CMK (cell line): ENCODE measurements at places on chromosomes 11 and 22.

DNA sequence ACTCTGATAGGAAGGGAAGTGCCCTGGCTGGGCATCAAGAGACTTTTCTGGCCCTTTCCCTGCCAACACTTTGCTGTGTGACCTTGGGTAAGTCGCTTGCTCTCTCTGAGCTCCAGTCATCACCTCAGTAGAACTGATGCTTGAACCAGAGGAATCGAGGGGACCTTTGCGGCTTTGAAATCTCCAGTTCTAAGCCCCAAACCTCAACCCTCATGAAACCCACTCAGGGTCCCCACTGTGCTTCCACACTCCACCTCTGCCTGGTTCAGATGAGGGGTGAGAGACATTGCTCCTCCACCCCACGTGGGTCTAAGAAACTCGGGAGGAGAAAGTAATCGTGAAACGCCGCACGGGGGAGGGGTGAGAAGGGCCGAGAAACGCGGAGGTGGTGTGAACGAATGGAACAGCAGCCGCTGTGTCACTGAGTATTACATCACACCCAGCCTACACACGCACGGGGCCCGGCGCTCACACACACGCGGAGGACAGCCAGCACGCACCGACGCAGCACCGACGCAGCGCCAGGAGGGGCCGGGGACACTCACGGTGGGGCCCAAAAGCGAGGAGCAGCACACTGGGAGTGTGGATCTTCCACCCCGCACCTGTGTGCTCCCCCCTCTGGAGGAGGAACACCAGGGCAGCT lies 4.3 kb downstream of the RTN4RL2 start:
- no peak for DNase-seq

GRCh38 chr11:57192316-57192715 lies 10.6 kb downstream of the LRRC55 start:
- DNase-seq, result no peak

DNA sequence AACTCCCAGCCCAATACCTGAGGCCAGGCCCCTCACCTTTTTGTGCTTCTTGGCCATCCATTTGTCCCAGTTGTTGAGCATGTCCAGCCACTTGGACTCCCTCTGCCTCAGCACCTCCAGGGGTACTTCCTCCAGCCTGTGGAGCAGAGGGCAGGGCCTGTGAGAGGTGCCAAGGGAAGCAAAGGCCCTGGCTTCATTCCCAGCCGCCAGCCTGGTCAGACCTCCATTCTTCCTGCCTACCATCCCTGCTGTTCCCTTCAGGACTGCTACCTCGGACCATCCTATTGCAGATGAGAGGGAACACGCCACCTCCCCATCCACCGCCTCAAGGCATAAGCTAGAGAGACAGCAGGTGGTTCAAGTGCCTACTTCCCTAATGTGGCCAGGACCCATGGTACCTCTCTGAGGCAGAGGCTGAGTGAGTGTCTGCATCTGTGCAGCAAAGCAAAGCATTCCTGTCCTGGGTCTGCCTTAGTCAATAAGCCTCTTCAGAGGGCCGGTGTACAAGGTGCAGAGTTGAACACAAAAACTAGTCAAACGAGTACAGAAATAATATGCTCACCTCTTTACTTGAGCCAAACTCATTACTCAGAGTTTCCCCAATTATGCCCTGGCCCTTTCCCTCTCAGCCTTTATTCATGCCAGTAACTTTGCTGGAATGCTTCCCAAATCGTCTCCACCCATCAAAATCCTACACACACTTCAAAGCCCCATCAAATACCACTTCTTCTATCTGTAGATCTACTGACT lies 15.4 kb upstream of the CASTOR1 start:
- no peak for DNase-seq

- DNase-seq, result no peak
Observed at GRCh38 chr11:125916683-125917347, 12.5 kb downstream of the DDX25 start.

GRCh38 chr11:61972112-61972671 lies 4.8 kb upstream of the FTH1 start:
- no peak for DNase-seq

- DNase-seq, result no peak
Observed at GRCh38 chr11:123564221-123564620, 90.2 kb downstream of the SCN3B start.

DNA sequence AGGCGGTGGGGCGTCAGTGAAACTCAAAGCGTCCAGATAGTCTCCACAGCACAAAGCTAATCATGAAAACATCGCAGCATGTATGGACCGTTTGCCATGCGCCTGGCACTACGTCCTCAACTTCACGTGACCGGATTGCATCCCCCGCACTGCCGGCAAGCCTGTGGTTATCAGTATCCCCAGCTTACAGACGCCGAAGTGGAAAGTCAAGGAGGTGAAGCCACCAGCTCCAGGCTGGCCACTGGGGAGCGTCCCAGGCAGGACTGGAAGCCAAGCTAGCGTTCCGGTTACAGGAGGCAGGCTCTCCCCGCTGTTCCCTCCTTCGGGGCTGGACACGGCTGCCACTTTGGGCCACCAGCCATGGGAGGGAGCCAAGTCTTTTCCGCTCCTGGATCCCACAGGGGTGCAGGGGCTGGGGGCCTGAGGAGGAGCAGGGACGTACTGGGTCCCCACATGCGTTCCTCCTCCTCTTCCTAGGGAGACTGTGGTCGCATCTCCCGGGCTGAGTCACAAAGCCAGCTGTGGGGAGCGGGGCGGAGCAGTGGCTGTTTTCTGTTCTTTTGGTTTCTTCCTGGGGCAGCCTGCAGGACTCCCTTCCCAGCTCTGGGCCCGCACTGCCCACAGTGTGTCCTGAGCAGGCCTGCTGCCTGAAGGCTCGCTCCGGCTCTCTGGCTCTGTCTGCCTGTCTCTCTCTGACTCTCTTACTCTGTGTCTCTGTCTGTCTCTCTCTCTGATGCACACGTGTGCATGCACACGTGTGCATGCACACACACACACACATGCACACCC lies 4.3 kb upstream of the OSBPL5 start:
- DNase-seq, result peak; percentile 61

DNA sequence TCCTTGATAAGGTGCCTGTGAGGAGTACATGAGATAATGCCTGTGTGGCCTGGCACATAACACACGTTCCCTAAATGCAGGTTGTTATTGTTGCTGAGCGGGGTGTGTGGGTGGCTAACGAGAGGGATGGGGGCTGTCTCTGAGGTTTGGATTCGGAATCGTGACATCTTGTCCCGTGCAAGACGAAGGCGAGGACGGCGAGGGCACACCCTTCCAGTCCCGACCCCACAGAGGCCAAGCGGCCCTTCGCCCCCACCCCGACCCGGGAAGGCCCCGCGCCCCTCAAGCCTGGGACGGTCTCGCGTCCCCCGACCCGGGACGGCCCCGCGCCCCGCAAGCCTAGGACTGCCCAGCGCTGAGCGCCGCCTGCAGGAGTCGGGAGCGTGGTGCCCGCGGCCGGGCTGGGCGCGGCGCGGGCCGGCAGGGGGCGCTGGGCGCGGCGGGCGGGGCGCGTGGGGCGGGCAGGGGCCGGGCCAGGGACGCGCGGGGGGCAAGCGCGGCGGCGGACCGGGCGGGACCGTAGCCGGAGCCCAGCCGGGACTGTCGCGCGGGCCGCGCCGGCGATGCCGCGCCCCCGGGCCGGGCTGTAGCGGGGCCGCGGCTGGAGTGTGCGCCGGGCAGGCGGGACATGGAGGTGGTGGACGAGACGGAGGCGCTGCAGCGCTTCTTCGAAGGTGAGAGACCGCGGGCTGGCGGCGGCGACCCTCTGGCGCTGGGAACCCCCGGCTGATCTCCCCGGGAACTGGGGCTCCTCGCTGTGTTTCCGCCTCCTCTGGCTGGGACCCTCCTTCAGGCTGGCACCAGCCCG lies at the start of gene MYRF:
Gene MYRF (plus strand): TSS at position 520 of the 808 bp plus-strand sequence. CDS start 109 bp downstream, at position 629.
- DNase-seq, result no peak

- DNase-seq, result no peak
Observed at GRCh38 chr11:65112546-65113360, 1.1 kb downstream of the TM7SF2 start.

DNA sequence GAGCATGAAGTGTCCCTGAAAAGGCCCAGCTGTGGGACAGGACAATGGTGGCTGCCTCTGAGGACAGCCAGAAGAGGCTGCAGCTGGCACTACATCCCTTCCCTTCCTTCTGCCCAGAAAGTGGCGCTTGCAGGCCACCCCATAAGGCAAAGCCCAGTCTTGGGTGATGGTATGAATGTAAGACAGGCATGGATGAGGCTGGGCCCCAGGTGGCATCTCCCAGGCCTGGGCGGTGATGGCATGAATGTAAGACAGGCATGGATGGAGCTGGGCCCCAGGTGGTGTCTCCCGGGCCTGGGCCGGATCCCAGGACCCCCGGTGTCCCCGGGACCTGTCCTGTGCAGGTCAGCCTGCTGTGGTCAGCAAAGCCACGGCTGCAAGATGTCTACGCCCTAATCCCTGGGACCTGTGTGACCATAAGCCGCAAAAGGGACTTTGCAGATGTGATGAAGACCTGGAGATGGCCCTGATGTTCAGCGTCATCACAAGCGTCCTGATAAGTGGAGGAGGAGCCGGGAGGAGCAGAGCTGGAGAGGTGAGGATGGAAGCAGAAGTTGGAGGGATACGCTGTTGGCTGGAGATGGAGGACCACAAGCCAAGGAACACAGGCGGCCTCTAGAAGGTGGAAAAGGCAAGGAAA lies 181.1 kb downstream of the CTTN start:
- DNase-seq, result no peak

DNA sequence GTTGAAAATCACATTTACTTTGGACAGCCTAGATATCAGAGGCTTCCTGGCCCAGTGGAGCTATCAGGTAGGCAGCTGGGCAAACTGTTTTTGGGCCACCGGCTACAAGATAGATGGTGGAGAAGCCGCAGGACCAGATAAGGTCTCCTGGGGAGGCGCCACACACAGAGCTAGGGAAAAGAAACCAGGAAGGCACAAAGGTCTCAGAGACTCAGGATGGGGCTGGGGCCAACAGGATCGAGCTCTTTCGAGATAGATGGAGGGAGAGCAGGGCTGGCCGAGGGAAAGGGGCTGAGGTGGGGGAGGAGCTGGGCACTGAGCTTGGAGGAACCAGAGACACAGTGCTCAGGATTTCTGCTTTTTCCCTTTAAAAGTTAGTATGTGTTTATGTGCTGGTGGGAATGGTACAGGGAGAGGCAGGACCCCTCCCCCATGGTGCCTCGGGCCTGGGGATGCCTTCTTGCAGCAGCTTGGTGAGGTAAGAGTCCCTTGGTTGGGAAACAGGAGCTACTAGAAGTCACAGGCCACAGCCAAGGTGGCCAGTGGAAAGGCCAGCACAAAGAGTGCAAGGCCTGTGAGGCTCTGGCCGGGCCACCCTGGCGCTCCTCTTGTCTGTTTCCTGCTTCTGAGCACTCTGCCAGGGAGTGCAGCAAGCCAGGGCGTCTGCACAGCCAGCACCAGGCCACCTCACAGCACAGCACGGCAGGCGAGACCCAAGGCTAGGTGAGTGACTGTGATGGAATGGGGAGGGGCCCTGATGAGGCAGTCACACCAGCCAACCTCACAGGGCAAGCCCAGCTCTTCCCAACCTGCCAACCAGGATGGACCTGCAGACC lies 11.5 kb upstream of the NAP1L4 start:
- no peak for DNase-seq

DNA sequence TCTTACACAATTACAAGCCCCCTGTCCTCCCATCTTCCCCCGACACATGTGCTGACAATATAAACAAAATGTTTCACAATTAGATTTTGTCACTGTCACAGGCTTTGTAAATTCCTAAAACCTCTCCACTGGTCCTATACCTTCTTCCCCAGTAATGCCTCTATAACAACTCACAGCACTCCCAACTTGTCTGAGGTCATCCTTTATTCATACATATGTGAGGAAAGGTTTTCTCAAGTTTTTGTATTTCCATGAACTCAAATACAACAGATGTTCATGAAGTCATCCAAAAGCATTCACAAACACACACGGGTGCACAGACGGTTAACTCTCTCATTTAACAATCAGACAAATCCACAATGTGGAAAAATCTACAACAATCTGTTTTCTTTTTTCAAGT lies 1.9 kb downstream of the OR52H1 start:
- no peak for DNase-seq

DNA sequence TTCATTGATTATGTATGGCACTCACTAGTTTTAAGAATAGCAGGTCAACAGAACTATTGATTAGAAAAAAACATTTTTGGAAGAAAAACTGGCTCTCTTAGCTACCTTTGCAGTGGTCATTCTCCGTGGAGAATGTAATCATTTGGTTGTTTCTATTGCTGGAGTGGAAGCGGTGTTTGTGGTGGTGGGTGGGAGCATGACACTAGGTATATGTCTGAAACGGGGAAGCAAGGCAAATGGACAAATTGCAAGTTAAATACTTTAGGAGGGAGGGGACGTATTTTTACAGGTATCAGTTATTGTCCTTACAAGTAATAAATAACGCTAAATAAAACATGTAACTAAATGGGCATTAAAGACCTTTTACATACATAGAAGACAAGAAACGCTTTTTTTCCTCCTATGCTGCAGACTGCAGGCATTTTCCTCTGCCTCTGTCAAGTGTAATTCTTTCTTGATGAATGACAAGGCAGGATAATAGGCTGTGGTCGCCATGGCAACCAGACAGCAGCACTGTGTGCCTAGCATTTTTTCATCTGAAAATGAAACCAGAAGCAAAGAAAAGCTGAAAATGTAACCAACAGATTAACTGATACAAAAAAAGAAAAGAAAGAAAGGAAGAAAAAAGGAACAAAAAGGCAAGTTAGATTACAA lies 46.2 kb downstream of the BLID start:
- no peak for DNase-seq

- no peak for DNase-seq
Observed at GRCh38 chr22:28930357-28931007, 47.1 kb downstream of the ZNRF3 start.

GRCh38 chr11:118691926-118692830 lies 12.7 kb upstream of the TREH start:
- DNase-seq, result no peak

DNA sequence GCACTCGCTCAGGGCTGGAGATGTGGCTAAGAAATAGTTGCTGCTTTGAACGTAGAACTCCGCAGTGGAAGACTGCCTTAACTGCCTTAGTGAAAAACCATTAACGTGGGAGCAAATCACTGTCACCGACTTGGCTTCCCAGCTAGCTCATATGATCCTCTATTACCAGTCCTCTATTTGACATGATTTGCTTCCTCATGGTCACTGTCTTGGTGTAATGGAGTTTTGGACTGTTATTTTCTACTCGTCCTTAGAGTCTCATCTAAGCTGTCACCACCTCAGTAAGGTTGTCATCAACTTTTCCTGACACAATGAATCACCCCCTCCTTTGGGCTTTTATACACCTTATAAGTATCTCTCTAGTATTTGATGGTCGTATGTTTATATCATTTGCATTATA lies 167.1 kb upstream of the NARS2 start:
- DNase-seq, result no peak

DNA sequence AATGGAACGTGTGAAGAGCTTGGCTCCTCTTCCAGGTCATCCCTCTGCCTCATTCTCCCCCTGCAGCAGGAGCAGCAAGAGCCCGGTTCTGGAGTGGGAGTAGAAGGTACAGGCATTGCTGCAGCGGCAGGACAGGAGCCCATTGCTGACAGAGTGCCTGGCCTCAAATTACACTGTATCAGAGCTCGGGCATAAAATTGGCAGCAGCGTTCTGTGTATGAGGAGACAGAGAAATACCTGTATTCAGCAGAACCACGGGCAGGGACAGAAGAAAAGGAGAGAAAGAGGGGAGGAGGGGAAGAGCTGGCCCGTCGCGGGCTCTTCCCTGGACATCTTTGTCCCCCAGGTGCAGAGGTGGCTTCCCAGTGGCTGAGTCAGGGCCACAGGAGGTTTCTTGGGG lies 2.6 kb upstream of the NCF4 start:
- DNase-seq, result no peak
